ENCODE measurements at places on chromosomes 16 and 17.
A peak's percentile ranks its signal among the peaks of the same experiment; 100 is the strongest.

GRCh38 chr17:10612957-10613744 is 44.0 kb downstream of the MYH3 start:
- no peaks in the 10 kb centered on the region for H3K36me3 ChIP-seq
- no peak overlapping the region for H3K27ac ChIP-seq
- no peak for ATAC-seq
- no peaks in the 10 kb centered on the region for H3K4me1 ChIP-seq
- H3K4me3 ChIP-seq = no peak overlapping the region

DNA sequence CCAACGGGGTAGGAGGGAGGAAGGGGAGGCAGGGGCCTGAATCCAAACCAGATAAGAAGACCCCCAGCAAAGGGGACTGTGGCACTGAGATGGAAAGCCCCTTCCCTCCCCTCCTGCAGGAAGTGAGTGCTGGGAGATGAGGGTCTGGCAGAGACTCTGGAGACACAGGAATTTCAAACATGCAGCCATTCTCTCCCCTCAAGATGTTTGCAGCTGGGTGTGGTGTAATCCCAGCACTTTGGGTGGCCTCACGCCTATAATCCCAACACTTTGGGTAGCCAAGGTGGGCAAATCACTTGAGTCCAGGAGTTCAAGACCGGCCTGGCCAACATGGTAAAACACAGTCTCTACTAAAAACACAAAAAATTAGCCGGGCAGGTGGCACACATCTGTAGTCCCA is 33.9 kb upstream of the FAAP100 start:
- H3K4me3 ChIP-seq = no peak overlapping the region
- no peak for ATAC-seq
- H3K36me3 ChIP-seq = peaks cover 73% of the 10 kb centered on the region
- no peak overlapping the region for H3K27ac ChIP-seq
- no peaks in the 10 kb centered on the region for H3K4me1 ChIP-seq
- no peaks in the 10 kb centered on the region for H3K27me3 ChIP-seq

DNA sequence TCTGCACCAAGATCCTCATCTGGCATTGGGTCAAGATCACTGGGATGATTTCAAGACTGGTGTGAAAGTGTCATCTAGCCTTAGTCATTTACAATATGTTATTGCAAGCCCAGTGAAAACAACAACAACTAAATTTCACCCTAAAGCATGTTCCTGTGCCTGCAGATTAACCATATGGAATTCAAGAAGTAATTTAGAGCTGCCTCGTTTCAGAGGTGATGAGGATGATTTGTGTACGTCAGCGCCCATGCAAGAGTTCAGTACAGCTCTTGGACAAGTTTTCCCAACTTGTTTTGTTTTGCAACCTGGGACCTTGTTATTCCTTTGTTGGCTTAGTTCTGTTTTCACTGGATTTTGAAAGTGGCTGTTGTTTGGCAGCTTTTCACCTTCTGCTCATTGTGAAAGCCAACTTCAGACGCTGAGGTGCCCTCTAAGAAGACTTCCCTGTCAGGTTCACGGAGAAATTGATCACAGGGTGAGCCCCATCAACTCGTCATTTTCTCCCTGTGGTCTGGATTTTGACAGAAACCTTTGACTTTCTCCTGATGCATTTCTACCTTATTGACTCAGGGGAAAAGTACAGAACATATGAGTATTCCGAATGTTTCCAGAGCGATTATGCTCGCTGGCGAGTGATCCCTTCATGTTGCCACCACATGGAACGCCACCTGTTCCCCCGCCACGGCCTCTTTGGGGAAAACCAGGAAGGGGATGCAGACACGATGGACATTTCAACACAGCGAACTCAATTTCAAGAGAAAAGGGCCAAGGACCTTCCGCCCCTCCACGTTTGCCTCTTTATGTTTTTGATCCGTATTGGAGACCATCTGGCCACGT is 85.6 kb downstream of the FOXL1 start:
- peaks cover 13% of the 10 kb centered on the region for H3K4me1 ChIP-seq
- H3K27ac ChIP-seq = no peak overlapping the region
- H3K36me3 ChIP-seq = no peaks in the 10 kb centered on the region
- ATAC-seq = no peak
- H3K4me3 ChIP-seq = no peak overlapping the region
- peaks cover 20% of the 10 kb centered on the region for H3K27me3 ChIP-seq

- H3K27me3 ChIP-seq = peaks cover 10% of the 10 kb centered on the region
- H3K27ac ChIP-seq = no peak overlapping the region
- ATAC-seq = peak; percentile 25
- H3K4me1 ChIP-seq = no peaks in the 10 kb centered on the region
- no peaks in the 10 kb centered on the region for H3K36me3 ChIP-seq
These were observed 173.5 kb downstream of the C16orf95 start for GRCh38 chr16:87143661-87144121.

DNA sequence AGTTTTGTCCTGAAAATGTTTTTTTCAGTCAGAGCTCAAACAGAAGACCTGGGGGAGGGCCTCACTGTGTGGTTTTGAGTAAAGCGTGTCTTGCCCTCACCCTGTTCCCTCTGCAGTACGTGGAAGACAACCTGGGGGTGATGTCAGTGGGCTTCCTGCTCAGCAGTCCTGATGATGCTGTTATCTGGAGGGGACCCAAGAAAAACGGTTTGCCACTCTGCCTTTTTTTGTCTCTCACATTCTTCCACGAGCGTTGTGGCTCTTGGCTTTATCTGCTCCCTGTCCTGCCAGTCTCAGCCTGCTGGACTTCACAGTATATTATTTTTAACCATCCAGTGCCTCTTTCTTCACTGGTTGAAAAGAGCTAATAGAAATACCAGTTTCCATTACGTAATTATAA is 12.9 kb downstream of the NUBP1 start:
- H3K27me3 ChIP-seq = no peaks in the 10 kb centered on the region
- no peak overlapping the region for H3K27ac ChIP-seq
- H3K4me3 ChIP-seq = no peak overlapping the region

DNA sequence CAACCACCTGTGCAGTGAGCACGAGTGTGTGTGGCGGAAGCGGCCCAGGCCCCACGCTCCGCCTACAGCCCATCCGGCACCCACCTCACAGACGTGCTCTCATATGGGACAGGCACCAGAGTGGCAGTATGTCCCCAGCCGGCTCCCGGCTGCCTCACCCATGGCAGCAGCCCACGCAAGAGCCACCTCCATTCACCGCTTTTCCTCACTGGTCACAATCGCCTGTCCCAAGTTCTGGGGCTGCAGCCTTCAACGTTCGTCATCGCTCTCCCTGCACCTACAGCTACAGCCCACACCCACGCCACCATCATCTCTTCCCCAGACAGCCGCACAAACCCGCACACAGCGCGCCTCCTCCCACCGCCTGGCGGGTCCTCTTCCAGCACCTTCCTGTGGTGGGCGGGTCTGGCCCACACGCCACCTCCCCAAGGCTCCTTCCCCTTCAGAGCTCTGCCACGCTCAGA is 17.5 kb upstream of the TRAP1 start:
- H3K27me3 ChIP-seq = no peaks in the 10 kb centered on the region
- peaks cover 94% of the 10 kb centered on the region for H3K36me3 ChIP-seq
- no peak for ATAC-seq

GRCh38 chr16:64238571-64238970 is 883.3 kb downstream of the CDH11 start:
- no peaks in the 10 kb centered on the region for H3K27me3 ChIP-seq
- no peak overlapping the region for H3K4me3 ChIP-seq
- H3K36me3 ChIP-seq = no peaks in the 10 kb centered on the region

GRCh38 chr17:76274112-76274956 is 9.2 kb downstream of the UBALD2 start:
- H3K27ac ChIP-seq = peak overlapping the region; percentile 80
- H3K4me3 ChIP-seq = peak overlapping the region; percentile 34
- H3K4me1 ChIP-seq = peaks cover 71% of the 10 kb centered on the region
- no peaks in the 10 kb centered on the region for H3K27me3 ChIP-seq

DNA sequence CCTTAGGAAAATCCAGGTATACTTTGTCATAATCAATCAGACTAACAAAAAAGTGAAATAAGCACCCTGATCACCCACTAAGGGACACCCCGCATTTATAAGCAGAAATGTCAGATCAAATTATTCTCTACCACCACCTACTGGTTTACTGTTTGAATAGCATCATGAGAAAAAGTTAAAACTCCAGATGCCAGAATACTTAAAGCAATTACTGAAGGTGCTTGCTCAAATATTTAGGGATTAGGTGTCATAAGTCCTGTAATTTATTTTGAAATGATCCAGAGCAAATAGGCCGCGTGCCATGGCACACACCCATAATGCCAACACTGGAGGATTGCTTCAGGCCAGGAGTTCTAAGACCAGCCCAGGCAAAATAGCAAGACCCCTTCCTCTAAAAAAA is 2.3 kb downstream of the TOP2A start:
- no peak for ATAC-seq
- H3K36me3 ChIP-seq = no peaks in the 10 kb centered on the region
- H3K27ac ChIP-seq = no peak overlapping the region
- no peaks in the 10 kb centered on the region for H3K27me3 ChIP-seq

- no peaks in the 10 kb centered on the region for H3K27me3 ChIP-seq
- H3K4me3 ChIP-seq = no peak overlapping the region
These were observed 235.1 kb downstream of the CEP112 start for GRCh38 chr17:65956814-65957213.

- no peak overlapping the region for H3K4me3 ChIP-seq
- peaks cover 32% of the 10 kb centered on the region for H3K4me1 ChIP-seq
- no peak overlapping the region for H3K27ac ChIP-seq
- no peaks in the 10 kb centered on the region for H3K27me3 ChIP-seq
- H3K36me3 ChIP-seq = peaks cover 48% of the 10 kb centered on the region
- ATAC-seq = peak; percentile 75
These were observed 67.9 kb downstream of the N4BP1 start for GRCh38 chr16:48542020-48542473.

- H3K4me3 ChIP-seq = peak within 1 kb of the TSS; percentile 81
- H3K27me3 ChIP-seq = no peaks in the 10 kb centered on the region
- H3K36me3 ChIP-seq = no peaks in the 10 kb centered on the region
- peak; percentile 79 for ATAC-seq
These were observed at the start of gene SLC16A5 for GRCh38 chr17:75087558-75088453. TSS of gene SLC16A5 (plus strand) at chr17:75087954. CDS start at chr17:75093637, 5,683 bp downstream.

GRCh38 chr17:36849871-36850348 is 87.4 kb upstream of the LHX1 start:
- no peak for ATAC-seq
- peaks cover 6% of the 10 kb centered on the region for H3K4me1 ChIP-seq
- no peak overlapping the region for H3K4me3 ChIP-seq

DNA sequence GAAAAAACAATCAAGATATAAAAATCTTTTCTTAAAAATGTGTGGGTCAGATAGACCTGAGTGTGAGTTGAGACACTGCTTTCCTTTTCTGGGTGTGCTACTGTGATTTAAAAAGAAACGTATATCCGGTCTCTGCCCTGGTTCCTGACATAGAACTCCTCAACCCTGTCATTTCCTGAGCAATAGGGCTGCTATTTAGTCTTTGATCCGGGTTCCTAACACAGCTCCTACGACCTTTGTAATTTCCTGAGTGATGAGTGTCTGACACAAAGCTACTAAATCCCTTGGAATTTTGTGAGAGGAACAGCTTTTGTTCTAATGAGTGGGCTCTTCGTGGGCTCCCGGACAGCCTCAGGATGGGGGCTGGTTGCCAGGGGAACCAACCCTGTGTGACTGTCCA is 93.9 kb upstream of the FA2H start:
- no peaks in the 10 kb centered on the region for H3K27me3 ChIP-seq
- H3K4me1 ChIP-seq = no peaks in the 10 kb centered on the region
- H3K4me3 ChIP-seq = no peak overlapping the region
- H3K36me3 ChIP-seq = peaks cover 6% of the 10 kb centered on the region
- H3K27ac ChIP-seq = no peak overlapping the region

DNA sequence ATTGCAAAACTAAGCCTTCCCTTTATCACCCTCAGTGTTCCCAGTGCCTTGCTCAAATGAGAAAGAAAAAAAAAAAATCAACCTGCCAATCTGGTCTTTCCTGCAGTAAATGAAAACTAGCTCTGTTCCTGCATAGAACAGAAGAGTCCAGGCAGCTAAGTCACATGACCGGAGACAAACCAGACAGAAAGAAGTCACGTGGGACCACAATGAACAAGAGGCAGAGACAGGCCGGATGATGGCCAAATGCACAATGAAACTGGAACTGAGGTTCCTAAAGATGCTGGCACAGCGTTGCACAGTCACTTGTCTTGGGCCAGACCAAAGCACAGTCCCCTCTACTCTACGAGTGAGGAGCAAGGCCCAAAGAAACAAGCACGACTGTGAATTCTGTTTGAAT is 172.5 kb downstream of the GRIN2A start:
- H3K27ac ChIP-seq = no peak overlapping the region
- H3K27me3 ChIP-seq = peaks cover 20% of the 10 kb centered on the region
- no peak overlapping the region for H3K4me3 ChIP-seq
- no peaks in the 10 kb centered on the region for H3K36me3 ChIP-seq
- no peak for ATAC-seq

- H3K4me1 ChIP-seq = peaks cover 39% of the 10 kb centered on the region
- no peak overlapping the region for H3K4me3 ChIP-seq
- peaks cover 6% of the 10 kb centered on the region for H3K36me3 ChIP-seq
- H3K27me3 ChIP-seq = peaks cover 23% of the 10 kb centered on the region
These were observed 6.2 kb upstream of the ZFHX3 start for GRCh38 chr16:73054125-73054484.

DNA sequence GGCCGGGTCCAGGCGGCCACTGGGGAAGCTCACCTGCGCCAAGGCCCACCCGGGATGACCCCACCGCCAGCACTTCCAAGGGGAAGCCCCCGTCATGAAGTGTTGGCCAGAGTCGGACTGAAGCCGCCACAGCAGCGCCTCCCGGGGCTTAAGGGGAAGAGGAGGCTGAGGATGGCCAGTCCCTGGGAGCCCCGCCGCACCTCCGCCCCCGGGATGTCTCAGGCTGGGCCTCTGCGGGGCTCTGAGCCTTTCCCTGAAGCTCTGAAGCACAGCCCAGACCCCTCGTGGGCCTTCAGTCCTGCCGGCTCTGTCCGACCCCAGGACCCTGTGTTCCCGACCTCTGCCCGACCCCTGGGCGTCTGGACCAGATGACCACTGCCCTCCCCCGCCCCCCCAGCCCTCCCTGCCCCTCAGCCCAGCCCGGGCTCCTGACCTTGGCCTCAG is 42.8 kb upstream of the ACSF3 start:
- H3K27me3 ChIP-seq = peaks cover 33% of the 10 kb centered on the region
- no peak for ATAC-seq
- peaks cover 25% of the 10 kb centered on the region for H3K4me1 ChIP-seq
- H3K27ac ChIP-seq = no peak overlapping the region
- no peak overlapping the region for H3K4me3 ChIP-seq
- peaks cover 3% of the 10 kb centered on the region for H3K36me3 ChIP-seq

DNA sequence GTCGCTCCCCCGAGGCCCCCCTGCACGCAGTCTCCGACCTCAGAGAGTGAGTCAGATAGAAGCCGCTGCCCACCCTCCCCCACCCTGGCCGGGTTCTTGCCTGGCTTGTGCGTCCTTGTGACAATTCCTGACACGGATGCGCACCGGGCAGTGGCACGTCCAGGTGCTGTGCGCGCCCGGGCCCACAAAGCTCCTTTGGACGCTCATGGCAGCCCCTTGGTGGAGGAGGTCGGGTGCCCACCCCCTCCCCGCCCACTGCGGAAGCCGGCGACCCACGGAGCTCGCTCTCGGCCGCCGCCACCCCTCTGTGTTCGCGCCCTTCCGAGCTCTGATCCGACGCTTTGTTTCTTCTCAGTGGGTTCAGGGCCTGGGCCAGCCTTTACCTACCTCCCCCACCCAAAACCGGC is 662 bp upstream of the TUBB3 start:
- H3K4me3 ChIP-seq = peak overlapping the region; percentile 63
- no peaks in the 10 kb centered on the region for H3K36me3 ChIP-seq
- peaks cover 81% of the 10 kb centered on the region for H3K27me3 ChIP-seq

All from stimulated activated memory B cell treated with anti-CD40 and anti-IgM and Interleukin-4, amounts not matched to agents 10 μg/mL and 1 μg/mL and 100 μg/mL, for 72 hours (primary cell).